ENCODE measurements at places on chromosomes 2 and 18. TPM values are rescaled to one million over a fixed set of nuclear protein-coding genes. Genes with fewer than 3 reads are reported as not detected.
A peak's percentile ranks its signal among the peaks of the same experiment; 100 is the strongest.

Gene CYP27A1
- 4.2 TPM for total RNA-seq

Gene HJURP
- total RNA-seq: 49.2 TPM

Gene CTLA4
- total RNA-seq: not detected

DNA sequence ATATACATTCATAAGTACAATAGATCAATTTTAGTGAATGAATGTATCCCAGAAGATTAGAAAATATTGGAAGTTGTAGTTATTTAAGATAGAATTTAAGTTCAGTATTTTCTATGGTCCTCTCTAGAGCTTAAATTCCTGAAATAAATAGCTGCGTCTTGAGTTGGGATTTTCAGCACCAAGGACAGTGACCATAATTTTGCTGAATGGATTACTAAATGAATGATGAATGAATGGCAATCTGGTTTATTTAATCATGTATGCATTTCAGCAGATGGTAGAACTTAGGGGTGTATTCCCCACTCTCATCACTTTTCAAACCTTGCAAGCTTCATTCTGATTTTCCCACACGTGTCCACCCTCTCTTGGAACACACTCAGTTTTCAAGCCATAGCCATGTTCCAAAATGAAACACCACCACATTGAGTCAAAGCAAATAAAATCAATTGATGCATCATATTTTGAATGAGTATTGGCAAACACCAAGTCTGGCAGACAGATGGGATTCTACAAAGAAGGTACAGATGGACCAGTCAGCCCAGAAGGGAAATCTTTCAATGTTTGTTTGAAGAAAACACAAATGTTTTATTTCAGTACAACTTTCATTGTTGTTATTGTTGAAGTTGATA is 362.2 kb upstream of the NXPH2 start:
- peak; percentile 68 for DNase-seq

DNA sequence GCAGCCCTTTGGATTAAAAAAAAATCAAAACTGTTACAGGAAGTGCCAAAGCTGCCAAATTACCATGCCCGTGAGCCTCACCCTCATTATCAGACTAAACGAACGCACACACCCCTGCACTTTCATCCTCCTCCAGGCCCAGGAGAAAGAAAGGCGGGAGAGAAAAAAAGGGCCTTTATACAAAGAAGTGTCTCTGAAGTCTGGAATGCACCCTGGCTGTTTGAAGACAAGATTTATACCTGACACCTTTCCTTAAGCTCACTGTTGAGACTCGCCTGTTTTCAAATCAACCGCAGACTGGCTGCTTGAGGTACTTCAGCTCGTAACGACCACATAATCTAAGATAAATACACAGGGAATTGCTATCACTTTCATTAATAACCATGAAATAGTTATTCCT is 31.0 kb downstream of the EDAR start:
- no peak for DNase-seq

DNA sequence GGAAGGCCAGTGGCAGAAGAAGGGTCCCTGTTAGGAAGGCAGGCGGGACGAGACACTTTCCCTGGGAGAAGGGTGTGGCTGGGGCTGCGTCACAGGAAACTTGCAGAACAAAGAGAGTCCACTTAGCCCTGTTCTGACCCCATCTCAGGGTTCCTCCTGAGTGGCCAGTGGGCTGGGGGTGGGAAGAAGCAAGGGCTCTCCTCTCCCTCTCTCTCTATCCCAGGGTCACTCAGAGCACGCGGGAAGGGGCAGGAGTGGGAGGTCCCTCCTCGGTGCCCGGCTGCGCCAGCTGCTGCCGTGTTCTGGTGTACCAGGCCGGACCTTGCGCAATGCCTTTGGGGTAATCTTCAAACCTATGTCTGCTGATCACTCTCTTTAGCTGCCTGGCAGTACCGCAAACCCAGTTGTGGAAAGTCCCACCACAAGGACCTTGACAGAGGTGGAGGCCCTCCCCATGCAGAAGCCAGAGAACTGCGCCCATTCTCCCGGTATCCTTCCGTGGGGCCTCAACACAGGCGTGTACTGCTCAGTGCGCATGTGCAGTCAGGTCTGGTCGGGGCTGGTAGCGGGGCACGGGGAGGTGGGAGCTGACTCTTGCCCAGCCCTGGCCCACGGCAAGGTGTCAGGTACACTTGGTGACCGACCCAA is 47.8 kb upstream of the ST3GAL5 start:
- DNase-seq: no peak

GRCh38 chr2:121558329-121558728 is 27.6 kb downstream of the RNU4ATAC start:
- no peak for DNase-seq

GRCh38 chr18:24959051-24959476 is 392.9 kb downstream of the ZNF521 start:
- DNase-seq: no peak

DNA sequence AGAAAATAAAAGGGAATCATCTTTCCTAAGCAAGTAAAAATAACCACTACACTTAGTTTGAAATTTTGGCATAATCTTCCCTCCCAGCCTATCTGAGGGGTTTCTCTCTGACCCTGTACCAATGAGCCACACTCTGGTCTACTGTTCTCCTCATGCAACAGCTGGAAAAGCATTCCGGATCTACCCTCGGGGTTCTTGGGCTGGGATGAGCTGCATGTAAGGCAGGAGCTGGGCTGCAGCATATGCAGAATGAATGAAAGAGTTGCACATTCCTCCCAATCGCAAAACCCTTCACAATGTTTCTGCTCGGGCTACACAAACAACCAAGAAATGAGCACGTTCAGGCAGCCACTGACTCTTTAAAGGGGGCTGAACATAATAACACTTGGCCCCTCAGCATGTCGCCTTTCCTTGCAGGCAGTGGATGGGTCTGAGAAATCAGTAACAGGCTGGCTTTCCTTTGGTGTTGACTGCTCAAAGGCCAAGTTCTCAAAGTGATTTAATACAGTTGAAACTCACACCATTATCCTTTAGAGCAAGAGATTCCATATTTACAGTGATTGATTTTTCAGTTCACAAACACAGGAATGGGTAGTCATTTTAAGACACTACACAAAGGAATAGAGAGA is 180.4 kb upstream of the ZFP36L2 start:
- DNase-seq: peak; percentile 20

- DNase-seq: no peak
Observed at GRCh38 chr2:65120990-65121693, 8.8 kb downstream of the RAB1A start.

DNA sequence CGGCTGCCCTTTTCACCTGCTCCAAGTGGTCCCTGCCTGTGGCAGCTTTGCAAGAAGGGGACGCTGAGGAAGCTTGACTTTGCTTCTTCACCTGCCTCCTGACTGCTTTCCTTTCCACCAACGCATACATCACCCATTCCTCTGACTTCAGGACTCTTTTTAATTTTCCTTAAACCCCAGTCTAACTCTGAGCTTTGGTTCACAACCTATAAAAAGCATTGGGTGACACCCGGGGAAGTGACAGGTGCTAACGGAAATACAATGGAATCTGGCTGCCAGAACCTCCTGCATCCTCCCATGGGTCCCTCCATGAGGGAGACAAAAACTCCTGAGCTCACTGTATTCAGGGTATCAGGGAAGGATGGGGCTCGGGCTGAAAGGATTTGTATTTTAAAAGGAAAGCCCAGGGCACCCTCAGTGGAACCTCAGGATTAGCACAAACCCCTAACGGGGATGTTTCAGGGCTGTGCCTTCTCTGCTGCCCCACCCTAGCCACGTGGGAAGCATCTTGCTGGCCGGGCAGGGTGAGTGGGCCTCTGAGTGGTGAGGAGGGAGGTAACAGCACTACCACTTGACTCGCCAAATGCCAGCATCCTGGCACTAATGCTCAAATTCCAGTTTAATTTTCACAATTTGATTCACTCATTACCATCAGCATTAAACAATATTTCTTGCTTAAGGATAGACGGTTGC is 284.8 kb downstream of the CELF4 start:
- no peak for DNase-seq

- no peak for DNase-seq
Observed at GRCh38 chr2:184141866-184142265, 456.5 kb upstream of the ZNF804A start.

All from GM23338 (cell line).